Progenitor cell of endocrine pancreas (in vitro differentiated cells): ENCODE measurements at places on chromosomes 11 and 22. TPM values are rescaled to one million over a fixed set of nuclear protein-coding genes. Genes with fewer than 3 reads are reported as not detected.

CNGA4 gene
- 2.0 and 2.1 TPM in 2 replicates for total RNA-seq

ZC3H12C gene
- 9.6 and 10.5 TPM in 2 replicates for total RNA-seq

DNA sequence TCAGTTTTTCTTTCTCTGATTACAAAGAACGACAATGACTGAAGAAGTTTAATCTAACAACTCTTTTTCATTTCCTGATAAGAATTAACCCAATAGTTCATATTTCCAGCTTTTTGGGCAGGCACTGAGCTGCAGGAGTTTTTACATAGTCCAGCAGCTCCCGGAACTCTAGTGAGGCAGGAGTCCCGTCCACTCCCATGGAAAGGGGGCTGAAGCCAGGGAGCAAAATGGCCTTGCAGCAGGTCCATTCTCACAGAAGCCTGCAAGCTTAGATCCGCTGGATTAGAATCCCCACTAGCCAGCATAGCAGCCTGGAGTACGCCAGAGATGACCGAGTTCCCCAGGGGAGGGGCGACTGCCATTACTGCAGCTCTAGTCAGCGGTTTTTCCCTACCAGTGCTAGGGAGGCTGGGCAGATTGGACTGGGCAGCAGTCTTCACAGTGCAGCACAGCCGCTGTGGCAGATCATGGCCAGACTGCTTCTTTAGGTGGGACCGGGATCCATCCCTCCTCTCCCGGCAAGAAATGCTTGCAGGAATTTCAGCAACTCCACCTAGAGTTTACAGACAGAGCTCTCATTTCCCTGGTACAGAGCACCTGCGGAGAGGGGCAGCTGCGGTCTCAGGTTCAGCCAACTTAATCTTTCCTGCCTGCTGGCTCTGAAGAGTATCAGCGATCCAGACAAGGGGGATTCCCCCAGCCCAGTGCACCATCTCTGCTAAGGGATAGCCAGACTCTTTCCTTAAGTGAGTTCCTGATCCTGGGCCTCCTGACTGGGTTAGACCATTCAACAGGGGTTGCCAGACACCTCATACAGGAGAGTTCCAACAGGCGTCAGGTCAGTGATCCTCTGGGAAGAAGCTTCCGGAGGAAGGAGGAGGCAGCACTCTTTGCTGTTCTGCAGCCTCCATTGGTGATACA is 742 bp upstream of the CASP4 start:
- H3K36me3 ChIP-seq = no peaks in the 10 kb centered on the region
- DNase-seq = no peak
- H3K27me3 ChIP-seq = no peaks in the 10 kb centered on the region
- peaks cover 24% of the 10 kb centered on the region for H3K4me1 ChIP-seq

DNA sequence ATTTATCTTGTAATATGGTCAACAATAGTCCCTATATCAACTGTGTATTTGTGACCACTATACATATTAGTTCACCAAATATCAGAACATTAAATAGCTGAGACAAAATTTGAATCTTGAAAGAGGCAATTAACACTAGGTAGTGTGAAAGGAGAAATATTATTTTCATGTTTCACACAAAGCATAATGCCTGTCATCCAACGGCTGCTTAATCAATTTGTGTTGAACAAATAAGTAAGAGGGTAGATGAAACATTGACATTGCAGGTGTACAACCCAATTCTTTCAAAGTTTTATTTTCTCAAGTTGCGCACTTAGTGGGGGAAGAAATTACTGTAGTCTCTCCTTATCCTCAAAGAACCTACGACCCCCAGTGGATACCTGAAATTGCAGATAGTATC is 3.4 kb upstream of the OR8I2 start:
- H3K27me3 ChIP-seq = no peaks in the 10 kb centered on the region
- no peaks in the 10 kb centered on the region for H3K4me1 ChIP-seq
- H3K27ac ChIP-seq = no peak overlapping the region
- no peak overlapping the region for H3K4me3 ChIP-seq
- H3K36me3 ChIP-seq = no peaks in the 10 kb centered on the region
- DNase-seq = no peak

DNA sequence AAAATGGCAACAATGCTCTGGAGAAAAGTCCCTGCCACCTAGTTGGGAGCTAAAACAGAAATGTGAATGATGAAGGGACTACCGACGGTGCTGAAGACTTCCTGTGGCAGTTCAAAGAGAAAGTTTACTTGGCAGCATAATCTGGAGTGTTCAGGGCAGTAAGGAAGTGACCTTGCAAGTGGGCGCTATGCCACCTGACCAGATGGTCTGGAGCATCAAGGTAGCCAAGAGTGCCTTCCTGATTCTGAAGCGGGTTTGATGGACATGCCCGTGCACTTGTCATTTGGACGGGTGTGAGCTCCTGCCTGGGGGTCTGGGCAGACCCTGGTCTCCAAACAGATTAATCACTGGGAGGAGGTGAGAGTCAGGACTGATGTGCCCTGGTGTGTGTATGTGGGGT is 1.8 kb upstream of the SNX19 start:
- H3K4me1 ChIP-seq = peaks cover 7% of the 10 kb centered on the region
- H3K36me3 ChIP-seq = peaks cover 4% of the 10 kb centered on the region
- H3K27me3 ChIP-seq = peaks cover 43% of the 10 kb centered on the region
- H3K4me3 ChIP-seq = no peak overlapping the region

MMP3 gene
- total RNA-seq = not detected in 2 replicates
